ENCODE measurements at places on chromosomes 1 and 21.

DNA sequence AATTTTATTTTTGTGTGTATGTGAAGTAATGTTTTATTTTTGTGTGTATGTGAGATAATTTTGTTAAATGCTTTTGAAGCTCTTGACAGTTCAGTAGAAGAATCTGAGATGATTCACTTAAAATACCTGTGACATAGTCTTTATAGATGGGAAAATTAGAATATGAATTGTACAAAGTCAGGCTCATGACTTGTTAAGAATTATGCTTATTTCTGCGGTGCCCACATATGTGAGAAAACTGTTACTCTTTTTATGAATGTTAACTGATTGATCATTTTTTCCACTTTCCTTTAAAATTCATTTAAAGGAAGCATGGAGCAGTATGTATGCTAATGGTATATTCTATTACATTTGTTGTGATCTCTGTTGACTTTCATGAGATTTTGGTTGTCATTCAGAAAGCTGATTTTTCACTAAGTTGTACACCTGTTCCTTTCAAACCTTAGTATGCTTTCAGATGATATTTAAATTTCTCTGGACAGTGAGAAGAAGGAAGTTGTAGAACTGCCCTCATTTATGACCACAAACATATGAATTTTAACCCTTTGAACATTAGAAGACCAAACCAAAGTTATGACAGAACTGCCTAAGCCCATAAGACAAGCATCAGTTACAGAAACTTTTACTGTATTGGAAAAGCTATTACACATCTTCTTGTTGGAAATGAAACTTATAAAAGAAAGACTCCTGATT lies 110.1 kb downstream of the POU2F1 start:
- DNase-seq = no peak

GRCh38 chr1:167453123-167453522 lies 65.2 kb downstream of the CD247 start:
- DNase-seq = no peak

GRCh38 chr1:202967684-202968281 lies 726 bp upstream of the CYB5R1 start:
- no peak for DNase-seq

GRCh38 chr21:39119891-39120290 lies 63.4 kb downstream of the PSMG1 start:
- DNase-seq = no peak

DNA sequence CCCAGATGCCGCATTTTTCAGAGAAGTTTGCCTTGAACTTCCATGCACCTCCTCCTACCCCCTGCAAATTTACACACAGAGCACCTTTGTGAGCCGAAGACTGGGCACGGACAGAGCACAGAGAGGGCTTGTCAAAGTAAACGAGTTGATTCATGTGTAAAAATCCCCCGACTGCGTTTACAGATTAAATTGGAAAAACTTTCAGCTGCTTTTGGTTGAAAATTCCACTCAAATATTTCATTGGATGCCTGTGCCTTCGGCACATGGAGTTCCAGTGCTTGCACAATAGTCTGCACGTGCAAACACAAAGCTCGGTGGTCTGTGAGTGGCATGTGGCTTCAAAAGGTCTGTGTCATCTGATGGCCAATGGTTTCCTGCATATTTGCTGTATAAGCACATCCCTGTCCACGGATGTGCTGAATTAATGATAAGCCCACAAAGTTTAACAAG lies 177.5 kb downstream of the SETD4 start:
- DNase-seq = no peak

DNA sequence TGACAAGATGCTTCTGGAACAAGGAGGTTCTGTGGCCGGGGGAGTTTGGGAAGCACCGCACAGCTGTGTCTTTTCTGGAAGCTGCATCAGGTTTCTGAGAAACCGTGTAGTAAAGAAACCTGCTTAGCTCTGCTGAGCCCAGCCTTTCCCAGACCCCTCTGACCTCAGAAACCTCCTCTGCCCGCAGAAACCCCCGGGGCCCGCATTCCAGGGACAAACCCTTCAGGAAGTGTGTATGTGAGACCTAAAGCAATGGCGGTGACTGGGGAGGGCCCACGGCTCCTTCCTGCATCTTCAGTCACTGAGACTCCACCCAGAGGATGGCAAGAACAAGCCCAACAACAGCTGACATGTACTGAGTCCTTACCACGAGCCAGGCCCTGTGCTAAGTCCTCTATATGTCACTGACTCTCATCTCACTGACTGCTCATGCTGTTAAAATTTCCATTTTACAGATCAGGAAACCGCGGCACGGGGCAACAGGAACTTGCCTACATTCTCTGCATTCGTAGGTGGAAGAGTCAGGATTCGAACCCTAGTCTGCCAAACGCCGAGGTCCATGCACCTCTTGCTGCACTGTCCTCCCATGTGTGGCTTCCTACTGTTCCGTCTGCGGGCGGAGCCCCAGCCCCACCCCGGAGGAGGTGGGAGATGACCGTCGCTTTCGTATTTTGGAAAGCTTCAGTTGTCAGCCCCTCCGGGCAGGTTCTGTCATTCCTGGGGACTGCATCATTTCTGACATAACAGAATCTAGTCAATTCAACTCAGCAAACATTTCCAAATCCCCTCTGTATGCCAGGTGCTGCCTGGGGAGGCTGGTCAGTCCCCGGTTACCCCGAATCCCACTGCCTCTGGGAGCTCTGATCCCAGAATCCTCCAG lies 73.3 kb upstream of the KLHDC7A start:
- no peak for DNase-seq

DNA sequence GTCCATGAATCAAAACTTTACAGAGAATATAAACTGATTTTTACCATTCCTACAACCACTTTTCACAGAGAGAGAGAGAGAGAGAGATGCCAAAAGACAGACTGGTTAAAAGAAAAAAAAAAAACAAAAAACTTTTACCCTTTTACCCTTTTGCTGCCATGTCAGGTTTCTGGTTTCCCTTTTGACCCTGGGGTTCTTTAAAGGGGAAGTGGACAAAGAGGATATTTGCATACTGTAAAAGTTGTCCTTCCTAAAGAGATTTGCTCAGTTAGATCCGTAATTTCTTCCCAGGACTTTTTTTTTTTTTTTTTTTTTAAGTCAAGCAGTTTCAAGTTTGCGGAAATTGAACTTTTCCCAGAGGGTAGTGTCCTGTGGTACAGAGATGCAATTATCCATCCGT lies 287.8 kb upstream of the RGS18 start:
- no peak for DNase-seq

DNA sequence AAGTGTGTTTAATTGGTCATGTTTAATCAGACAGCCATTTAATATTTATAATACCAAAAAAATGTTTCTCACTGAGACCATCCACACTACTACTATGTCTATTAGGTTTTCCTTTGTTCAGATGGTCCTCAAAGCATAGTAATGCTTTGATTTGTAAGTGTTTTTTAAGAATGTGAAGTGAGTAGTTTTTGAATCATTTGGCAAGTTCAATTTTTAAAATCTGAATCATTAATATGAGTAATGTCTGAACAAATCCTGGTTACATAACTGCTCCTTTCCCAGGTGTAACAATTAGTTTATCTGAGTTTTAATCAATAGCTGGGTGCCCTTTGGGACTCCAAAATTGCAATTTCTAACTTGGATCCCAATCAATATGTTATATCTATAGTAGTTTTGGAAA lies 23.5 kb upstream of the RPL5 start:
- DNase-seq = no peak

Data from amniotic stem cell (primary cell).